ENCODE measurements at places on chromosomes 2 and 18.

DNA sequence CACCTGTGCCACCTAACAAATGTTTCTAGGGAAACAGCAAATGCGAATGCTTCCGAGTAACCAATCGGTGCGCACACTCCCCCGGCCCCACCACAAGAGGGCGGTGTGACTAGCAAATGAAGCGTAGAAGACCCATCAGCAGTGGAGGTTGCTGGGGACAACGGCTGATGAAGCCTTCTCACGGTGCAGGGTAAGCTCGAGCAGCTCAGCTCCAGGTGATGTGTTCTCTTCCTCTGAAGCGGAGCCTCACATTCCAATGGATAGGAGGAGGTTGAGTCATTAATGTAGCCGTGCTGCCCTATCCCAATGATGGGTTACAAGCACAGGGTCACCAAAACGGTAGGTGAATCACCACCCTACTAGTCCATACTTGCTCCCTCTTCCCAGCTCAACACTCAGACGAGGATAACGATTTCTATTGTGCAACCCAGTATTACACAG is 127.6 kb upstream of the TWIST2 start:
- DNase-seq = peak; percentile 41

GRCh38 chr2:263774-264492 is at the start of gene SH3YL1:
SH3YL1 (minus strand) TSS chr2:264032; CDS start chr2:263984, 48 bp downstream.
- DNase-seq = no peak

- DNase-seq = no peak
These were observed 14.8 kb upstream of the COLEC12 start for GRCh38 chr18:515156-515815.

GRCh38 chr2:33598561-33599174 is 431 bp downstream of the FAM98A start:
- DNase-seq = no peak

GRCh38 chr2:46339676-46340459 is 42.7 kb downstream of the EPAS1 start:
- DNase-seq = no peak

DNA sequence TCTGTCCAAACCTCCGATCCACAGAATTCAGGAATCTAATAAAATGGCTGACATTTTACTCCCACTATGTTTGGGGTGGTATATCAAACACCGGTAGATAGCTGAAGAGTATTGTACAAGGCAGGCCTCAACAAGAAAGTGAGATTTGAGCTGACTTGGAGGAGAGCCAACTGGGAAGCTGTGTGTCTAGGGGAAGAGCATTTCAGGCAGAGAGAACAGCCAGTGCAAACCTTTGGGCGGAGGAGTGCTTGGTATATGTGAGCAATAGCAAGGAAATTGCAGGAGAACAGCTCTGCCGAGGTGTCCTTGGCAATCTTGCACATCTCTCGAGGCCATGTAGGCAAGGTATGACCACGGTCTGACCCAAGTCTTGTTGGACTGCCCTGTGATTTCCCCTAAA is 1.8 kb upstream of the MERTK start:
- DNase-seq = peak; percentile 43

DNA sequence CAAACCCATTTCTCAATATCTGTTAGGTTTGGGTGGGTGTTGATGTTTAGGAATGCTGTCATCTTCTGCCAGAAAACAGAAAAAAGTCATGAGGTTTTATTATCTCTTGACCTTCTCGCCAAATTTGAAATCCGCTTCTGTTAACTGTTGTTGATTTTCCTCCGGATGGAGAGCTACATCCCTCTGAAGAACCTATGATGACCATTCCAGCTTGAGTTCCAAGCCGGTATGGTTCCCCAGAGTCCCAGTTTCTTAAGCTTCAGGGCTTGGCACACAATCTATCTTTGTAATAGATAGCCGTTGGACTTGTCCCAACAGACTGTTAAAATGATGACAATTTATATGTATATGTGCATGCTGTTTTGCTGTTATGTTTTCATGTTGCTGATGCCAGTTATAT is 1201.0 kb downstream of the LRP1B start:
- no peak for DNase-seq

DNA sequence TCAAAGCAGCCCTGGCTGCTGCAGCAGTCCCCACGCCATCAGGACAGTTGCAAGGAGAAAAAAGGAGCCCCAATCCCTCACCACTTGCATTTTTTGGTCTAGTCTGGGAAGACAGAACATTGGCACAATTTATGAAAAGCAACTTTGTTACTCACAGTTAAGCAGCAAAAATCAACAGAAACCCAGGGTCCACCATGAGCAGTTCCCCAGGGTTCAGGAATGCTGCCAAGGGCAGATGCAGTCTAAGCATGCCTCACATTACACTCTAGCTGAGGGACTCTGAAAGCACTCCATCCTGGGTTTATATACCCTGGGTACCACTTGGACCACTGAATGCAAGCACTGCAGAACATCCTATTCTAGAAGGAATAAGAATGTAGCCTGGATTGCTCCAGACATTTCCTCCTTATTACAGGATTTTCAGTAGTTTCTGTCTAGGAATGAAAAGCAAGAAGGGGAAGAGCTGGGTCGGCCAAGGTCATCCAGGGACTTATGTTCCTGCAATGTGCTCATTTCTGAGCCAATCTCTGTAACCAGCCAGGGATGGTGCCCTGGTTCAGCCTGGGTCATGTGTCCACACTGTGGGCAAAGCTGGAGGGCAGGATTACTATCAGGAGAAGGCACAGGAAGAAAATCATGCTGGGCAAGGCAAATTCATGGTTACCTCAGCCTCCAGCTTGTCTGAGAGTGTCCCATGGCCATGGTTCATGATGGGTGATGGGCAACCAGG is 19.5 kb upstream of the TMEM163 start:
- DNase-seq = no peak

DNA sequence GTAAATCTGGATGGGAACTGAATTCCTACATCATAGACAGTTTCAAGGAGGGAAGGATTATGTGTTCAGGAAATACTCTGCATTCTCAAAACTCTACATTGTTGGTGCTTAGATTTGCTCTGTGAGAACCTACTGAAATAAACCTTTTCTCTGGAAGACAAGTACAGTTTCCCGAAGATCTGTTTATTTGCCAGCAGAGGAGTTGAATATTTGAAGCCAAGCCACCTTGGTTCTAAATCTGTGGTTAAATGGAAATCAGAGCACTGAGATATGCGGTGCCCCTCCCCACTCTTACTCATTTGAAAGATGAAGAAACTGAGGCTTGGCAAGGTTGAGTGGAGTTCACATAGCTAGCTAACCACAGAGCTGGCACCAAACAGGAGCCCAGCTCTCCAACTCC is 146.3 kb upstream of the CTAGE1 start:
- DNase-seq = no peak

- DNase-seq = peak; percentile 69
These were observed 32.3 kb downstream of the DNMT3A start for GRCh38 chr2:25309402-25309801.

DNA sequence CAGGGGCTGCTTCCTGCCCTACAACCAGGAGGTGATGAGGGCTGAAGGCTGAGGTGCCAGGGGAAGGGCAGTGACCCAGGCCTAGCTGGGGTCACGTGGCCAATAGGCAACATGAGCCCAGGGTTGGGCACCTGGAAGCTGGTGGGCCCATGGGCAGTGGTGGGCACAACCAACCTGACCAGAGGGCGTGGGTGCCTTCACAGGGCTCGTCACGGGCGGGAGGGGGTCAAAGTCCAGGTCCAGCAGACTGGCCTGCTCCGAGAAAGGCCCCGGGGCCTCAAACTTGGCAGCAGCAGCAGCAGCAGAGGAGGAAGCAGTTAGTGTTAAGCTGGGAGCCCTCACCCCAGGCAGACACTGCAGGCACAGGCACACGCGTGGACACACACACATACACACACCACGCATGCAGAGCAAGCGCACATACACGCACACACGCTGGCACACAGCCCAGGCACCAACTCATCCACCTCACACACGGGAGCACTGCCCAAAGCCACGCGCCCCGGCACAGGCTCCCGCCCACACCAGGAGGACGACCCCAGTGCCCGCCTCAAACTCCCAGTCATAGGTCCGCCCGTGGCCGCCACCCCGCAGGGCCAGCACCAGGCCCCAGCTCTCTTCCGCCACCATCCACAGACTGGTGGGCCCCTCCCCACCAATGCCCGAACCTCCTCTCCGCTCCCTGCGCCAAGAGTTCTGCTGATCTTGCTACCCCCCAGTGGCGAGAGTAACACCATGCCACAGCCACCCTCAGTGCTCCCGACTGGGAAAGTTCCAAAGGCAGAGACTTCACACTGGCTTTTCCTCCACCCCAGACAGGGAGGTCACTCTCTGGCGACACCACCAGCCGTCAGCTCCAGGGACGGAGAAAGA is 53.0 kb downstream of the BIN1 start:
- no peak for DNase-seq

DNA sequence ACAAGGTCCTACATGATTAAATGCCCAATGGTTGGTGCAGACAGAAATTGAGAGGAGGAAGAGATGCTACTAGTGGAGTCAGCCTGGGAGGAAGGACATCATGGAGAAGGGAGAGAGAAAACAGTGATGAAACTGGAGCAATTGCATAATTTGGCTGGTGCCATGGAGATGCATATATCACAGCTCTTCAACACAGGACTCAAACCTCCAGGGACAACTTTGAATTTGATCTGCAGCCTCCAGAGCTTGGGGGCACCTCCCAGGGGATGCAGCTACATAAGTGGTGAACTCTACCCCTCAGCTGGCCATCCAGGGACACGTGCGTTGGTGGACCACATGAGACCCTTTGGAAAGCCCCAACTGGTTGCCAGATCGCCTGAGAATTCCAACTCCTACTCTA is 80.4 kb downstream of the CTAGE1 start:
- DNase-seq = no peak

DNA sequence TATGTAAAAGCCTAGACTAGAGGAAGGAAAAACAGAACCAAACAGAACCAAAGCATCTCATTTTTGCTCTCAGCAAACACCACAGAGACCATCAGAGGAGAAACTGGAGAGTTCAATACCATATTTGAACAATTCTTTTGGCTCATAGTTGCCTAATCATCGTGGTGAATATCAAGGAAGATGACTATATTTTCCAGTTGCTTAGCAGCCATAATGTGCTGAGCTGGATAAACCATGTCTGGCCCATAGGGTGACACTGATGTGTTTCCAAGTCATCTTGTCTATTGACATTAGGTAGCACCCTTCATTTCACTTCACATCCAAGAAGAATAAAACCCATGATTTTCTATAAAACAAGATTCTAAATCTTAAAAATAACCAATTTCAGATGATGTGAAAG is 5.9 kb upstream of the XRCC5 start:
- DNase-seq = no peak

DNA sequence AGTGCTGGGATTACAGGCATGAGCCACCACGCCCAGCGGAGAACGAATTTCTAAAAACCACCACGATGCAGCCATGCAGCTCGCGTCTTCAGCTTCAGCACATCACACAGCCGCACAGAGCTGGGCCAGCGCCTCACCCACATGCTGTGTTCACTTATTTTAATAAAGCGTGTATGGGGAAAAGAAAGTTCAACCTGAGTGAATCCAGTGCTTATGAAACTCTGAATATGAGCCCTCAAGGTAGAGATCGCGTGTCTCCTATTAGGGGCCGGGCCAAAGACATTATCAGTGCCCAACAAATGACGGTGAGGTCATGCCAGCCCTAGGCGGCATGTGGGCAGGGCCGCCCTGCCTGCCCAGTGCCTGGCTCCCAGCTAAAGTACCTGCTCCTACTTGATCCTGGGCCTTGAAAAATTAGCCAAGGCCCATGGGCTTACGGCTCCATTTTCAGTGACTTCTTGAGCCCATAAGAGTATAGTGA is 44.3 kb downstream of the SPRED2 start:
- DNase-seq = no peak

DNA sequence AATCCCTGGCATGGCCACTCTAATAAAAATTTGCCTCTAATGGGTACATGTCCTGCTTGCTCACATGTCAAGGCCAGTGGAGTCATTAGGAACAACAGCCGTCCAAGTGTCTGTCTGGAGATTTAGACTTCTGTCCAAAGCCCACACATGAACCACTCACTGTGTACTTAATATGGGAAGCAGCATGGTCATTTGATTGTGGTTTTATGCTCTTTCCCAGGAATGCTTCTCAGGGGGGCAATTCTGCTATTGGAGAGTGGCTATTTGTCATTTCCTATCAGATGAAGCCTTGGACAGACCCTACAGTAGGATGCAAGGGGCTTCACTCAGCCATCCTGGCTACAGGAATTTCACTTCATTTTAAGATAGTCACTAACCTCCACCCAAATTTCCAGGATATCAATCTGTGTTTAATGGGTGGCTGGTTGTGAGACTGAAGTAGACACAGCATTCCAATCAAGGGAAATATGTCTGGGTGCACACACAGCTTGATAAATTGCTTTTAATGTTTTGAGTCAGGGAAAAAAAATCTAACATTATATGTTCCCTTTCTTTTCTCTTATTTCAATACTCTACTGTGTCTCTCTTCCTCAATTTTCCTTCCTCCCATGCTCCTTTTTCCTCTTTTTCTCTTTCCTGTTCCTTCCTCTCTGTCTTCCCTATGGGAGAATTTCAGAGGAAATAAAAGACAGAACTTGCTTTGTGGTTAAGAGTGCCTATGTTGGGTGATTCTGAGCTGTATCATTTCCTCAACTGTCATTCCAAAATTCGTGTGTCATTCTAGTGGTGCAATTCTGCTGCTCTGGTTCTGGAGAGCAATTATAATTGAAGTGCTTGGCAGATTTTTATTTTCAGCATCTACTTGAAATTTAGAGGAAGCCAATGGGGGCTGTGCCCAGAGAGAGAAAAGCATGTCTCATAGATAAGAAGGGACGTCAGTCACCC is 320.1 kb downstream of the OSR1 start:
- no peak for DNase-seq

GRCh38 chr18:29979881-29980280 is 1062.7 kb downstream of the DSC3 start:
- no peak for DNase-seq

- no peak for DNase-seq
These were observed 72.0 kb downstream of the AGPS start for GRCh38 chr2:177464549-177464948.

GRCh38 chr18:27803957-27804356 is 373.0 kb downstream of the CDH2 start:
- DNase-seq = no peak

DNA sequence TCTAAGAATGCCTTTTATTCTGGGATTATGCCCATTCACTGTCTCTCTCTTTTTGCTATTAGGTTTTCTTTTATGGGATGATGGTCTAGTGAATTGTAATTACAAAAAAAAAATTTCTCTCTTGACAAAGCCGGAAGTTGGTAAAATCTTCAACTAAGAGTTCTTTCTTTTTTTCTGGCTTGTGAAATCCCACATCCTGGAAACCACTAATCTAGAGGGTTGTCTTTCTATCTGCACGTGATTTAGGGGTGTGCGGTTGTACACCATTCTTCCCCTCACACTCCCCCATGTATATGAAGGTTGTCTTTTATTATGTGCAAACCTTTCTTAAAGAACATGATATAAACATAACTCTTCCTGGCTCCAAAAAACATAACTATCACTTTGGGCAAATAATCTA is 52.0 kb downstream of the GATA6 start:
- DNase-seq = no peak

DNA sequence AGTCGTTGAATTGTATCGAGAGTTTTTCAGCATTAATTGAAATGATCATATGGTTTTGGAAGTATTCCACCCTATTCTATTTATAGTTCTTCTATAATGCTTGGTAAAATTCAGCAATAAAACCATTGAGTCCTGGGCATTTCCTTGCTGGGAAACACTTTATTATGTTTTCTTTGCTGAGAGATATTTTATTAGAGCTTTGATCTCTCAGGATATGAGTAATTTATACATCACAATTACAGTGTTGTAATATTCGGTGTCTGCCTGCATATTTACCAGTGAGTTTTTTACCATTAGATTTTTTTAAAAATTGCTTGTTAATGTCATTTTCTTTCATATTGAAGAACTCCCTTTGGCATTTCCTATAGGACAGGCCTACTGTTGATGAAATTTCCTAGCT is 402.7 kb upstream of the FSIP2 start:
- DNase-seq = no peak

All from NCI-H1694 treated with DMSO at 0.1 percent for 48 hours (cell line).